ENCODE measurements at places on chromosomes 2 and 18.

DNA sequence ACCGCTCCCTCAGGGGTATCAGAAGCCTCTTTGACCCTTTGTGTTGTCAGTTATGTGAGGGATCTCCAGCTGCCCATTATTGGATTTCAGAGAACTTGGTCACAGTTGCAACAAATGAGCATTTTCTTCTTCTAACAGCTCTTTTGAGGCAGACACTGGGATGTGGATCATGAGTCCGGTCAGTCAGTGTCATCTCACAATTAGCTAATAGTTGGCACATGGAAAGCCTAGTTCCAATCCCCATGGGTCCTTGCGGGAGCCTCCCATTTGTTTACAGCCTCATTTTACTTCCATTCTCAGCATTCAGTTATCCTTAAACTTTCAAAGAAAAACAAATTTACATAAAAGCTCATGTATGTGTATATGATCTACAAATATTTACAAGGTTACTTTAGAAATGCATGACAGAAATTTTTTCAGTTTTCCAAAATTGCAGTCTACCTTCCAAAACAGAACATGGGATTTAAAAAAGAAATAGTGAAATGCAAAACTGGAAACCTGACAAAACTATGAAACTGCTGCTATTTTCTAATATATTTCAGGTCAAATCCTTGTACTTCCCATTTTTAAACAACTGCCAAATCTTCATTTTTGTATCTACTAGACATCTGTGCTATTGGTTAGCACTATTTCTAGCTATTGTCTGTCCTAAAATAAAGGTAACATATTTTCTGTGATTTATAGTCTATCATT lies 547.1 kb upstream of the ZEB2 start:
- no peak for DNase-seq

DNA sequence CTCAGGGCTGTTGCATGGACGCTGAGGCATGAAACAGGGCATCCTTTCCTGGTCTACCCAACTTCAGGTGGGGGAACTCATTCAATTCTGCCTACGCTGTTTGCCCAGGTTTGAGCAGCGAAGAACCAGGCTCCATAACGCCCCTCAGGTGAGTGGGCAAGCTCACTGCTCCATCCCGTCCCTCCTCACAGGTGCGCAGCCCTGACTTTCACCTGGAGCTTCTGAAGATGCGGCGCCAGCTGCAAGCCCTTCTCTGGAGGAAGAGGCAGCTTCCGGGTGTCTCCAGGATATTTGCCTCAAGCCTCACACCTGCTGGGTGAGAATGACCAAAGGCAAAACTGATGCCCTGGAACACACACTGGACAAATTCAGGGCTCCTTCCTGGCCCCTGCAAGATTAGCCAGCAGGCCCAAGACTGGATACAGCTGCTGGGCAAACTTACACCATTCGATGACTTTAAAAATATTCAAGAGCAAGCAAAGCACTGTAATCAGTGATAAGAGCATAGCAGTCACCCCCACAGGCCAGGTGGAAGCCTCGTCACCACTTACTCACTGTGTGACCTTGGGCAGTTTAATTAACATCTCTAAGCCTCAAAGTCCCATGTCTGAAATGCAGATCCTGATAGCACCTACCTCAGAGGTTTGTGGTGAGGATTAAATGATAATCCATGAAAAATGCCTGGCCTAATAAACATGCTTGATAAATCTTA lies 97.7 kb downstream of the GYPC start:
- no peak for DNase-seq

DNA sequence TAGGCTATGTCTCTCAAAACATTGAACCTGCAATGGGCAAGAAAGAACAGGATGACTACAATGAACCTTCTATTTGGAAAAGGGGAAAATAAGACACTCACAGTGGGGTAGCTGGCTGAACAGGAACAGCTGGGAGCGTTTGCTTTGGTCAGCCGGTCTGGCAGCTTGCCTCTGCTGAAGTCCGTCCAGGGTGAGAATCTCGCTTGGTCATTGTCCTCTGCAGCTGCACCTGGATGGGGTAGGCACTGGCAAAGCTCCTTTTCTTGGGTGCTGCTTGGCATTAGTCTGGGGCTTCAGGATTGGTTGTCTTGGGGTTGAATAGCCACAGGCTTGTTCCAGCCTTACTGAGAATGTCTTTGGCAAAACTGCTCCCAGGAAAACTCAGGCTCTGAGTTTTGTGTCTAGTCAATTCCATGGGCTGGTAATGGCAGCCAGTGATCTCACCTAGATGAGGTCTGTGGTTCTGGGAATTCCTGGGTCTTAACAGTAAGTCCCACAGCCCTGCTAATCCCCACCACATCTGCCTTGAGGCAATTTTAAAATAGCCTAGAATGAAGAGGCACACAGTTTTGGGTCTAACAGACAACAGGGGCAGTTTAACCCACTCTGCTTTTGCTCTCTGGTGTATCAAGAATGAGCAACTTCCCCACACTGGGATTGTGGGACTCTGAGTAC lies 13.4 kb downstream of the NEDD4L start:
- DNase-seq = no peak

GRCh38 chr2:187842978-187843847 lies 289.0 kb upstream of the TFPI start:
- no peak for DNase-seq

All from NCI-H2107 (cell line).